ENCODE measurements at places on chromosomes 13 and 19.
A peak's percentile ranks its signal among the peaks of the same experiment; 100 is the strongest.

DNA sequence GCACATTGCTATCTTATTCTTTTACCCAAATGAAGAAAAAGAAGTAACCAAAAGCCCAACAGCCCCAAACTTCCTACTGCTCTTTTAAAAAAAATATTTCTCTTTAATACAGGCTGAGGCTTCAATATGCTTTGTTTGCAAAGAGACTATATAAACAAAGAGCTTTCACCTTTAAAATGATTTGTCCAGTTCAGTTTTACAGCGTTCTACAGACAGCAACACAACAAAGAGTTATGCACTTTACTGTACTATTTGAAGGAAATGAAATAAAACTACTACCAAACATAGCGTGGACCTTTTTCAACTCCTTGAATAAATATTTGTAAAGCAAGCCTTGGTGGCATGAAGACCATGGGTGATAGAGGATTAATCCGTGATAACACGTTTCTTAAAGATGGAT is 151.2 kb downstream of the FGF9 start:
- DNase-seq: no peak

DNA sequence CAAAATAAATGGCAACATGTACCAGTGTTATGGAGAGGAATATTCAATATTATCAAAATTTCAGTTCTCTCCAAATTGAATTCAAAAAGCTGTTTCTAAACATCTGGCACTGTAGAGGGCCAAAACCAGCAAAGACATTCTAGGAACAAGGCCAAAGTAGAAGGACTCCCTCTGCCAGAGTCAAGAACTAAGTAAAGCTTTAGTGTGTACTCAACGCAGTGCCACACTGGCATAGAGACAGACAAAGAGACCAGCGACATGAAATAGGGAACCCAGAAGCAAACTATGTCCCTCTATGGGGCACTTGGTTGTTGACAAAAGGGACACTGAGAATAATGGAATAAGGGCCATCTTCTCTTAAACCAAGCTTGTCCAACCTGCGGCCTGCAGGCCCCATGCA is 15.6 kb downstream of the SCGB2B2 start:
- no peak for DNase-seq

GRCh38 chr13:90375851-90376250 is 971.6 kb upstream of the MIR17HG start:
- DNase-seq: no peak

- no peak for DNase-seq
Observed at GRCh38 chr13:30608364-30608763, 9.4 kb upstream of the USPL1 start.

- DNase-seq: peak; percentile 87
Observed at GRCh38 chr19:2385053-2385721, 25.1 kb downstream of the TMPRSS9 start.

DNA sequence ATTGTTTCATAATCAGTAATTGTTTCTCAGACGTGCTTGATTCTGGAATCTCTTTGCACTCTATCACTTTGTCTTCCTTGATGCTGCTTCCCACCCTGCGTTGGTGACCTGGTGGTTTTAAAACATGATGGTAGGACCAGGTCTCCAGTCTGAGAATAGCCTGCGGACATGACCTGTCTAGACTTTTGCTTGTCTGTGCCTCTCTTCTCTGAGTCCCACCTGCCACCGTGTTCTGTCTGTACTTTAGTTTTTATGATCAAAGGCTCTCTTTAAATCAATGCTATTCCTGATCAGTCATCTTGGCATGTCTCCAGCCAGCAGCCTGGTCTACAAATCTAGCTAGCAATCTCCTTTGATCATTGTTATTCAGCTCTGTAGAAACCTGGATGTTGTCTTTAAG is 933.9 kb downstream of the DIAPH3 start:
- DNase-seq: no peak

GRCh38 chr13:36345438-36346221 is 564 bp downstream of the SPART start:
- DNase-seq: peak; percentile 38

GRCh38 chr19:6821639-6822310 is 49.3 kb downstream of the VAV1 start:
- no peak for DNase-seq

- no peak for DNase-seq
Observed at GRCh38 chr13:106691861-106692260, 123.9 kb upstream of the ARGLU1 start.

DNA sequence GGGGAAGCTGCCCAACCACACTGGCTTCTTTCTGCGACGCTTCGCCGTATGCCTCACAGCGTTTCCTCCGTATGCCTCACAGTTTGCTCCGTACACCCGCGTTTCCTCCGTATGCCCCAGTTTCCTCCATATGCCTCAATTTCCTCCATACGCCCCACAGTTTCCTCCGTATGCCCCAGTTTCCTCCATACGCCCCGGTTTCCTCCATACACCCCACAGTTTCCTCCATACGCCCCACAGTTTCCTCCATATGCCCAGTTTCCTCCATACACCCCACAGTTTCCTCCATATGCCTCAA is 22.6 kb downstream of the GAS6 start:
- DNase-seq: no peak

DNA sequence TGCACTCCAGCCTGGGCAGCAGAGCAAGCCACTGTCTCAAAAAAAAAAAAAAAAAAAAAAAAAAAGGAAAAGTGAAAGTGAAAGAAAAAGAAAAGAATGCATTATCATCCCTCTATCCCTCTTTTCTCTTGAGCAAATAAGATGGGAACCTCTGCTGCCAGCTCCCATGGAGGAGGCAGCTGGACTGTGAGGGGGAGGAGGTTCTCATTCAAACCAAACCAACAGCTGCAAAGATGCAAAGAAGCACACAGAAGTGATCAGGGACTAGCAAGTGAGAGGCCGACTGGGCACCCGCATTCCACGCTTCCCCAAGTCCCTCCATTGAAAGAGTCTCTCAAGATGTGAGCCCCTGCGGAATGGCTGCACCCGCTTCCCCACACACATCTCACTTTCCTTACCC is 63.5 kb downstream of the TSHZ3 start:
- no peak for DNase-seq

DNA sequence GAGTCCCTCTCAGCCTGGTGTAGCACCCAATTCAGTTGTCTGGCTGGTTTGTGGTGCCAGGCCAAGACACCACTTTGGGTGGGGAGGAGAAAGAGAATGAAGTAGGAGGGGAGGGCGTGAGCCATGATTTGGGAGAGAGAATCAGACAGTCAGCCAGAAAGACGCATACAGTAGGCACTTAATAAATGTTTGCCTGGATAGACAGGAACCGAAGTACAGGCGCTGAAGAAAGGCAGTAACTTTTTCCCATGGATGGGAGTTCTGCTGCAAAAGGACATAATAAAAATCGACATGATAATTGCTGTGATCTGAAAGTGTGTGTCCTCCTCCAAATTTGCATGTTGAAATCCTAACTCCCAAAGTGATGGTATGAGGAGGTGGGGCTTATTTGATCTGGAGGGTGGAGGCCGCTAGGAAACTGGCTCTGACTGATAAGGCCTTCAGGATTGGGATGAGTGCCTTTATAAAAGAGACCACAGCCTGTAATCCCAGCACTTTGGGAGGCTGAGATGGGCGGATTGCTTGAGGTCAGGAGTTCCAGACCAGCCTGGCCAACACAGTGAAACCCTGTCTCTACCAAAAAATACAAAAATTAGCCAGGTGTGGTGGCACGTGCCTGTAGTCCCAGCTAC is 38.4 kb upstream of the PDCD5 start:
- DNase-seq: no peak

DNA sequence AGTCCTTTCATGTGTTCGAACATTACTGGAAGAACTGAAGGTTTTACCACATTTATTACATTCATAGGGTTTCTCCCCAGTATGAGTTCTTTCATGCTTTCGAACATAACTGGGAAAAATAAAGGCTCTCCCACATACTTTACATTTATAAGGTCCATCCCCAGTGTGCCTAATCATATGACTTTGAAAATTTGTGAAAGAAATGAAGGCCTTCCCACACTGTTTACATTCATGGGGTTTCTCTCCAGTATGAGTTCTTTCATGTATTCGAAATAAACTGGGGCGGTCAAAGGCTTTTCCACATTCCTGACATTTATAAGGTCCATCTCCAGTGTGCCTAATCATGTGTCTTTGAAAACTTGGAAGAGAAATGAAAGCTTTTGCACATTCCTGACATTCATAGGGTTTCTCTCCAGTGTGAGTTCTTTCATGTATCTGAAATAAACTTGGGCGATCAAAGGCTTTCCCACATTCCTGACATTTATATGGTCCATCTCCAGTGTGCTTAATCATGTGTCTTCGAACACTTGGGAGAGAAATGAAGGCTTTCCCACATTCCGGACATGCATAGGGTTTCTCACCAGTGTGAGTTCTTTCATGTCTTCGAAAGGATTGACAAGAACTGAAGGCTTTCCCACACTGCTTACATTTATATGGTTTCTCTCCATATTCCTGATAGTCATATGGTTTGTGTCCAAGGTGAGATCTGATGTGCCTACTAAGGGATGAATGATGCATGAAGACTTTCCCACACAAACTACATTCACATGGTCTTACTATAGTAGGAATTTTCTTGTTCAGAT is 24.0 kb downstream of the ZNF564 start:
- no peak for DNase-seq

DNA sequence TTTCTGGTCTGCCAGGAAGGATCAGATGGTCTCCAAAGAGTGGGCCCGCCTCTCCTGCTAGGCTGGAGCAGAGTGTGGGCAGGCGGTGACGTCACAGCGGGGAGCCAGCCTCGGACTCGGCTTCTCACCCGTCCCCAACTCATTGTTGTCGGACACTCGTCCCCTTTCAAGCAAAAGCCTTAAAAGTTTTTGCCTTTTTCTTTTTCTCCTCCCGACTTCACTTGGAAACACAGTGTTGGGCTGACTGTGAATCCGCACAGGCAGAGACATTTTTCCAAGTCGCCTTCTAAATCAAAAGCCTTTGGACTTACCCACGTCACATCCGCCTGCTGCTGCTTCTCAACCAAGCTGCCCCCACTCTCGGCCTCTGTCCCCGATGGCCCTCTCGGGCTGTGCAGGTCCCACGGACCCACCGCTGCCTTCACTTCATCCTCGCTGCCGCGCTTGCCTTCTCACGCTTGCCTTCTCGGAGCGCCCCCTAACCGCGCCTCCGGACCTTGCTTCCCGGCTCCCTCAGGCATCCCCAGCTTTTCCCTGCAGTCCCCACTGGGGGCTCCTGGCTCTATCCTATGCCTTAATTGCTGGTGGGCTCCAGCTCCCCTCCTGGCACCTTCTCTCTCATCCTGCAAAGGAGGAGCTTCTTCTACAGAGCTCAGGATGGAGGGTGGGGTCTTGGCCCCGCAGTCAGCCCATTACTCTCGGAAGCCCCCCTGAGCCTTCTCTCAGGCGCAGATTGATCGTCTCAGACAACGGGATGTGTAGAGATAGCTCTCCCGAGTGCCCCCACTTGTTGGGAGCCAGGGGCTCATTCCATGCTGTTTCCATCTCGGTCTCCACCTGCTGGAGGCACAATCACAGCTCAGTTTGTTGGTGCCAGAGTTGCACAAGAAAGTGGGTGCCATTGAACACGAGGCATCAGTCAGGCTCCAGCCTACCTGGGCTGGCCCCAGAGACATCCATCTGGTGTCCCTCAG is 3.9 kb upstream of the ZNF135 start:
- DNase-seq: no peak

DNA sequence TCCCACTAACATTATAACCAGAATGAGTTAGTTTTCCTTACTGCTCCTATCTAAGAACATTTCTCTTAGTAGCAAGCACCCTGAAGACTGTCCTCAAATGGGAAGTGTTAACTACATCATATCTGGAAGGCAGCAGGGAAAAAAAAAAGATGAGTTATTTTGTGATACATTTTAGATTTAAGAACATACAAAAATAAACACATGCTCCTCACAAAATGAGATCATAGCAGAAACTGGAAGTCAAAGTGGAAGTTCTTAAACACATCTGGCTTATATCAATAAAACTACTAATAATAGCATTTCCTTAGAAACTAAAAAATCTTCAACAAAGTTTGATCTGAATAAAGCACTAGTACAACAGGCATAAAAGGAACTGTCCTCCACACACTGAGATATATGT is 70.4 kb downstream of the SLITRK6 start:
- DNase-seq: no peak

DNA sequence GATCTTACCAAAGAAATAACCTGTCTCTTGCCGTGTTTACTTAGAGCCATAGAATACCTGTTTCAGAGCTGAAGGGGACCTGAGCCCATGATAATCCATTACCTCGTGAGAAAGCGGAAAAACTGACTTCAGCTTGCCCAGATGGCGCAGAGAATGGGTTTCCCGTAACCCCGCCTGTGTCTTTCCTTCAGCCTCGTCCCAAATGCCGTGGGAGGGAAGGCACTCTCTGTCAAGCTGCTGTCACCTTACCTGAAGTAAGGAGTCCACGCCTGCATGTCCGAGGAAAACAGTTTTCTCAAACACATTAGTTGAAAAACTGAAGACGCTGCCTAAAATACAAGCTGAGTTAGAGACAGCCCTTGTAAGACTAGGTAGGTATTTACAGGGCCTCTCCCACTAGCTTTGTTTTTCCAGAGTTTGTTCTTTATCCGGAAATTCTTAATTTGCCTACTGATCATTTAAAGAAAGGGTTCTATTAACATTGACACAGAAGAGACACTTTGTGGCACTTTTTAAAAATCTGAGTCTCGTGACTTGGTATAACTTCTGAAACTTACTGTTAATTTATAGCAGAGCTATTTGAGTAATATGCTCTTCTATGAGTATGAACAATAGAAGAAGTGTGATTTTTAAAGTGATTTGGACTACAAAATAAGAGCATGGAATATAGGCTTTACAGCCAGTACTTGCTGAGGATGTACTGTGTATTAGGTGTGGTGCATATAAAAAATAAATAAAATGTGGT is 1.3 kb upstream of the INTS6 start:
- no peak for DNase-seq
